Effector CD8-positive, alpha-beta T cell (primary cell): ENCODE measurements at places on chromosomes 5 and 9.

GRCh38 chr5:142360607-142361120 is 35.8 kb upstream of the SPRY4 start:
- no peak for DNase-seq

DNA sequence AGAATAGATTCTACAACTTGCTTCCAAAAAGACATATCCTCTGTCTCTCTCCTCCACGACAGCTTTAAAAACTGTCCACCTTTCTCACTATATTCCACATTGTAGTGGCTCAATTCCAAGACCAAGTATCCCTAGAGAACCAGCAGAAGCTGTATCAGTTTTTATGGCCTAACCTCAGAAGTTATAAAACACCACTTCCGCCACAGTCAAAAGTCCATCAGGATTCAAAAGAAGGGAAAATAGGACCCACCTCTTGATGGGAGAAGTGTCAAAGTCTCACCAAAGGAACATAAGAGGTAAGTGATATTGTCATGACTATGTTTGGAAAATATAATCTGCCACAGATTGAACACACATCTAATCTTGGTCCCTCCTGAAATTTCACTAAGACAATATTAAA is 299.2 kb upstream of the RGMB start:
- no peak for DNase-seq

- DNase-seq, result no peak
Measured at GRCh38 chr9:136326061-136326760, 1.1 kb upstream of the GPSM1 start.

DNA sequence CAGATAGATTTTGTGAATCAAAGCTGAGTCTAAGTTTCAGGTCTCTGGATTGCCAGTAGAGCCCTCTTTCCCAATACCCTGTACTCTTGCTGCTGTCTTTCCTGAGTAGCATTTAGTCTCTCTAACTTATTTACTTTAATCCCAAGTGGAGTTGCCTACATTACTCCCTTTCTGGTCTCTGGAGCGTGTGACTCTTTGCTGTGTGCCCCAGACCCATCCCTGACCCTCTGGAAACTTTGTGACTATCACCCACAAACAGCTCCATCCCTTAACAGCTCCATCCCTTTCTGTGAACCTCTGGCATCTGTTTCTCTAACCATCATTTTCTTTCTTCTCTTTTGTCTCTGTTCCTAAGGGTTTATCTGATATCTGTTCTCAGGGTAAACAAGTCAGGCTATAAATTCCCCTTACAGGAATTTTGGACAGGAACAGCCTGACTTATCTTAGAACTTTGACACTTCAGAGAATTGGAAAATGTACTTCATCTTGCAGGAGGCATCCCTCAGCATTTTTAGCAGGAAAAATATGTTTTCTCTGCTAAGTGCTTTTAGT is 1167.1 kb upstream of the SEMA6A start:
- DNase-seq, result no peak

- DNase-seq, result no peak
Measured at GRCh38 chr5:132295505-132296411, 1.6 kb downstream of the SLC22A4 start.

GRCh38 chr5:64971513-64971912 is 202.8 kb downstream of the CWC27 start:
- DNase-seq, result no peak

GRCh38 chr5:153445875-153446579 is 44.4 kb upstream of the GRIA1 start:
- DNase-seq, result no peak

- no peak for DNase-seq
Measured at GRCh38 chr9:90074316-90074962, 469.6 kb downstream of the GADD45G start.

- no peak for DNase-seq
Measured at GRCh38 chr5:36613771-36614656, 7.6 kb downstream of the SLC1A3 start.

DNA sequence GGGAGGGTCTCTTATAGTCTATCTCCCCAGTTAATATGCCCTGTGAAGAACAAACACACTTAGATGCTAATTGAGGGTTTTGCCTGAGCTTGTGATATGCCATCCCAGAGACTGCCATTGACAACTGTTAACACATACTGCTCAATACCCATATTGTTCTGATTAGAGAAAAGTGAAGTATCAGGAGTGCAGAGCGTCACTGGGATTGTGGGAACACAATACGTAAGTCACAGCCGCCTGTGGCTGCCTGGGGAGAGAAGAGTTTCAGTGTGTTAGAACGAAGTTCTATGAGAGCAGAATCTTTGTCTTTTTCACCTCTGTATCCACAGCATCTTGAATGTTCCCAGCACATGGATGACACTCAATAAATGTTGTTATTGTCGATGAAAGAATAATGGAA is 110.2 kb downstream of the MEF2C start:
- DNase-seq, result no peak

DNA sequence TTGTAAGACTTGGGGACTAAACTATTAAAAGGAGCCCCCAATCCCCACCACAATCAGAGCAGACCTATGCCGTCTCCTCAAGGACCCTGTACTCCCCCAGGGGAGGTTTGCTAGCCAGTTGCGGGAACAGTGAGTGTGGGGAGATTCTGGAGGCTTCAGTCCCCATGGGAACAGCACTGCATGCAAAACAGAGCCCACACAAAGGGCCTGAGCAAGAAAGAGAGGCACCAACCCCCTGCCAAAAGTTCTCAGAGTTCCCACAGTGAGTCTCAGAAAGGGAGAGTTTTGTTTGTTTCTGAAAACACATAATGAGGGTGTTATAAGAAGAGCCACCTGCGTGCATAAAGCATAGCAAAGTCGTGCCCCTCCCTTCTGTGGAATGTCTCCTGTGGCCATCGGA is 56.6 kb downstream of the CFAP90 start:
- no peak for DNase-seq

- DNase-seq, result no peak
Measured at GRCh38 chr5:64887910-64888309, 119.2 kb downstream of the CWC27 start.

DNA sequence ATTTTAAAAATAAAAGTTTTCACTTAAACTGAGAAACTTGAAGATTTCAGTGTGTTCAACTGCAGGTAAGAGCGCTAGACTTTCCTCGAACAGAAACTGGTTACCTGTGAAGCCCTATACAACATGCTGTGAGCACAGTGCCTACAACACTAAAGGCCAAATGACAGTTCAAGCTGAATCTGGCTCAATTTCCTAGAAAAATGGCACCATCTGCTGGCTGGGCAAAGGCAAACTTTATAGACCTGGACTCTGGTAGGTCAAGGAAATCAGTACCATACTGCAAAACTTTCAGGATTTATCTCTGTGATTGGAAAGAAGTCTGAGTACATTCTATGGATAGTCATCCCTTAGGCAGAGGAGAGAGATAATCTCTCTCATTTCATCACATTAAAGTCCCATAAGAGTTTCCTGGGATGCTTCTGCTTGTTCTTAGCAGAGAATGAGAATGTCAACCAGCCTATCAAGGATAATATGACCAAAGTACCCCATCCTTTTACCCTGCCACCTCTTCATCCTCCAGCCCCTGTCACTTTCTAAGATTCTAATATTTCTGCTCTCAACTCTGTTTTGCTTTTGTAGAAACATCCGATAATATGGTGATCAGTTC is 31.8 kb upstream of the FOXB2 start:
- no peak for DNase-seq

DNA sequence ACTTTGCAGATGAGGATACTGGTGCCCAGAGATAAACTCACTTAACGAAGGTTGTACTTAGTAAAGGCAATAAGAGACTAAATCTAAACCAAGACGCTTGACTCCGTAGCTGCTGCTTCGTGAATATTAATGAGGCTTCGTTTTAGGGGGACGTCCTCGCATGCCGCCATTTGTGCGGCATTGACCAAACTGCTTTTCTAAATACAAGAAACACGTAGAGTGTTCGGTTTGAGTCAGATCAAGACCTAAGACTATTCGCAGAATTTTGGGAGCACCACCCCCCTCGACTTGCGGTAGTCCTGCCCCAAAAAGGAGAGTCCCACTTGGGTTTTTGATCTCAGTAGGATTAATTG is 1.1 kb downstream of the NPM1 start:
- peak; percentile 23 for DNase-seq

- peak; percentile 48 for DNase-seq
Measured at GRCh38 chr9:114487607-114488300, 17.5 kb downstream of the WHRN start.

GRCh38 chr9:18438300-18438925 is 35.5 kb upstream of the ADAMTSL1 start:
- DNase-seq, result no peak

DNA sequence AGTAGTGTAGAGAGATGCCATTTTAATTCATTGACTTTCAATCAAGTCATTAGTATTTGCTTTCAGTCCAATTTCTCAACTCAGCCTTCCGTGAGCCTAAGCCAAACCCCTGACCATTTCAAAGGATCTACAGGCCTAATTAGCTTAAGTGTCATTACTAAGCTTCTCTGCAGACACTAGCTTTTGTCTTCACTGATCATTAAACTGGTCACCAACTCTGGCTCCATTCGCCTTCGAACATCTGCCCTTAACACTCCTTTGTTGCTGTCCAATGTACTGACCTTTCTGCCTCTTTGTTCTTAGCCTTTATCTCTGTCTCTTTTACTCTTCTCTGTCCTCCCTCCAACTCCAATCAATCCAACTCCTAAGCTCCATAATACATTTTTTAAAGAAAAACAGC is 299.3 kb downstream of the DIRAS2 start:
- DNase-seq, result no peak
